Activated CD8-positive, alpha-beta memory T cell treated with anti-CD3 and anti-CD28 coated beads, Interleukin-2, amount 10 ng/mL, durations not matched to agents 7 days and 5 days (primary cell): ENCODE measurements at places on chromosomes 11 and 22.

- peak; percentile 87 for DNase-seq
These were observed 3.1 kb downstream of the CBX6 start for GRCh38 chr22:38868886-38869381.

DNA sequence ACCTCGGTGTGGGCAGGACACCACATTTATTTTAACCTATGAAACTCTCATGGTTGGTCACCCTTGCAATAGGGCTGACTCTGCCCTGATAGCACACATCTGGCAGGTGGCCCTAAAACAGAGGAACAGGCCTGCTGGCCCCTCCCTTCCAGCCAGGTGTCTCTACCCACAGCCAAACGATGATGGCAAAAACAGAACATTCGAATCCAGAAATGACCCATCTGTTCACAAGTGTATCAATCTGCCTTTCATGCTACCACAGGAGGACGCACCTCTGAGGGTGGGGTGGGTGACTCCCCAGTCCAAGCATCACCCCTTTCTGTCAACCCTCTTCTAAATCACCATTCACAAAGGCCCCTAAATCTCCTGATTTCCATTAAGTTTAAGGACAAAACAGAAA is 118.1 kb downstream of the ETS1 start:
- DNase-seq, result no peak

- DNase-seq, result no peak
These were observed 495 bp upstream of the IFITM1 start for GRCh38 chr11:313304-313786.

GRCh38 chr11:122175306-122175705 is 59.3 kb upstream of the BLID start:
- no peak for DNase-seq

DNA sequence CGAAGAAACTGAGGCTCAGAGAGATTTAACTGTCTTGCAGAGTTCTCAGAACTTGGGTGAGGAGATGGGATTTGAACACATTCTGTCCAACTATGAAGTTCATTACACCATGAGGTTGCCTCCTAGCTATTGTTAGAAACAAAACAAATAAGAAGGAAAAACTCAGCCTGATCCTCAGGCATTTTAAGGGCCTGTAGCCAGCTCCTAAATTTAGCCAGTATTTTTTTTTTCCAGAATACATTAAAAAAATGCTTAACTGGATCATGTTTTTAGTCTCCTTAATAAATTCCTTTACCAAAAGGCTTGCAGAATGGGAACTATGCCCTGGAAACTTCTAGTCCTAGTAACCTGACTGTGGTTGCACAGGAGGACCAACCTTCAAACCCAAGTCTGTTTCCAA is 212.0 kb downstream of the CSNK2A3 start:
- DNase-seq, result no peak

DNA sequence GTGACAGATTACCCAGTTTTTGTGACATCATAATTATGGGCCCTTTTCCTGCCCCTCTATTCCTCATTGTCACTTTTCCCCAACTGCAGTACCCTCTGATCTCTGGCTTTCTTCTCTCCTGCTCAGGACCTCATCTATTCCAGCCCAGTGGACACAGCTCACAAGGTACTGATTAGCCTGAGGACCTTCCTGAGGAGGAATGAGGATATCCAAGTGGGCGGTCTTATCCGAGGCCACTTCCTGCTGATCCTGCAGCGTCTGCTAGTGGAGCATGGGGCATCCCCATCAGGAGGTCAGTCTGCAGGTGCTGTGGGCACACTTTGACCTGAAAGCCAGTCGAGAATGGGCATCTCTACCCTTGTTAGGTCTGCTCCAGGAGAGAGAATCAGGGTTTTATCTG is 24.5 kb upstream of the CCDC134 start:
- no peak for DNase-seq

- DNase-seq, result no peak
These were observed 155.1 kb downstream of the HIPK3 start for GRCh38 chr11:33412241-33412640.

- no peak for DNase-seq
These were observed 677.2 kb upstream of the TENM4 start for GRCh38 chr11:80118073-80118472.

DNA sequence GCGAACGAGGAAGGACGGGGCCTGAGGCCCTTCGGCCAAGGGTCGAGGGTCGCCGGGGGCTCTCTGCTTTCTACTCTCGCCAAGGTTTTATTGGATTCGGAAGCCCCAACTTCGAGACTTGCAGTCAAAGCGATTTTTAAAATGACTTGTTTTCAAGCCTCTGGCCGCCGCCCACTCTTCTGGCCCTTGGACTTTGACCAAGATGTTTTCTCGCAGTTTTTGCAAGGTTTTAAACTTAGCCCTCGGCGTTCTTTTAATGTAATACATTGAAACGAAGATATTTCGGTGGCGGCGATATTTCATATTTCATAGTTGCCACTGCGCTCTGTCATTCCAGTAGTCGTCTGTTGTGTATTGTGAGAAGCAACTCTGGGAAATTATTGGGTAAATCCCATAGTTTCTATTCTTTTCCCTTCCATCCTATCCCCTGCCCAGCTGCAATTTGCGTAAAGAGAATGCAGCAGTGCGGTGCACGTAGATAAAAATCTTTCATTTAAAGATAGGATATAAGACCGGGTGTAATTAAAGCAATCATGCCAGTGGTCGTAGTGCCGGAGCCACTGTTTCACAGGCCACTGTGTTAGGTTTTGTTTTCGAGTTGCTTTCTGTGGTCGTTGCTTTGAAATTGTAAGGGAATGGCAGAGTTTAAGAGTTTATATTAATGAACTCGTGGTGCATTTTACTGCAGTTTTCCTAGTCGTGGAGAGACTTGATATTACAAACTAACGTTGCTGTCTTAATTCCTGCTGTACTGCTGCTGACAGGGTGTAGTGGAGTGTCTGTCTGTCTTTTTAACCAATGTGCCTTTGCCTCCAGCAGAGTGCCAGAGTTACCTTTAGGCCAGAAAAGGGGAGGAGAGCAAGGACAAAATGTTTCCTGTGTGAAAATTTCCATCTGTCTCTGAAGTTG is 702 bp downstream of the BIRC2 start:
- DNase-seq, result peak; percentile 47

GRCh38 chr11:120912504-120912903 is 111.4 kb upstream of the TBCEL start:
- DNase-seq, result no peak

DNA sequence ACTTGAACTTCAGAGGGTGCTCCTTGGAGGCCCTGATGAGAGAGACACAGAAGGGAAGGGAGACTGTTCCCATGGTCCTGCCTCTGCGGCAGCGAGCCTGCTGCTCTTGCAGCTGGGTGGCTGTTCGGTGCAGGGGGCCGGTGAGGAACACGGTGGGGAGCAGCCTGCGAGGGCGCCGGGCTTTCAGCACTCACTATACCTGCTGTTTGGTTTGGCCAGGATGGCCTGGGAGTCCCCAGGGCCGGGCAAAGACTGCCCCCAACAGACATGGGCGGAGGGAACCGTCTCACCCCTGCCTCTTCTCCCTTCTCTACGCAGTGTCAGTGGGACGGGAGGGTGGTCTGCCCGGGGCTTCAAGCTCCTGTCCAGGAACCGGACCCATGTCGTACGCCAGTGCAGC is 58.0 kb upstream of the PRODH start:
- DNase-seq, result no peak

GRCh38 chr22:41873391-41873790 is 40.5 kb downstream of the SREBF2 start:
- no peak for DNase-seq

- no peak for DNase-seq
These were observed 39.9 kb upstream of the MYO18B start for GRCh38 chr22:25702040-25702439.

GRCh38 chr11:110301032-110301431 is 4.6 kb upstream of the RDX start:
- no peak for DNase-seq

DNA sequence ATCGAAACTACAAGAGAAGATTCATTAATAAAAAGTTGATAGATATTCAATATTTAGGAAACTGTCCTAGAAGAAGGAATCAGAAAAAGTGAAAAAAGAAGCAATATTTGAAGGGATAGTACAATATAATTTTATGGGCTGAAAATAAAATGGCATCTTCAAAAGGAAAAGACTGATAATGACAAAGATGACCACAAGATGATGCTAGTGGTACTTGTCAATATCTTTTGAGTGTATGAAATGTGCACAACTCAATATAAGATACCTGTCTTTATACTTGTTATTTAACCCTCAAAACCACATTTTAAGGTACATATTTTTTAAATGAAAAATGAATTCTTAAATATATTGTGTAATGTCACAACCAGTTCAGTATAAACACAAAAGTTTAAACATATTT is 1059.6 kb upstream of the RAG2 start:
- DNase-seq, result no peak

- no peak for DNase-seq
These were observed 10.3 kb downstream of the MRGPRG start for GRCh38 chr11:3208272-3208671.
